ENCODE measurements at places on chromosomes 1 and 21.

DNA sequence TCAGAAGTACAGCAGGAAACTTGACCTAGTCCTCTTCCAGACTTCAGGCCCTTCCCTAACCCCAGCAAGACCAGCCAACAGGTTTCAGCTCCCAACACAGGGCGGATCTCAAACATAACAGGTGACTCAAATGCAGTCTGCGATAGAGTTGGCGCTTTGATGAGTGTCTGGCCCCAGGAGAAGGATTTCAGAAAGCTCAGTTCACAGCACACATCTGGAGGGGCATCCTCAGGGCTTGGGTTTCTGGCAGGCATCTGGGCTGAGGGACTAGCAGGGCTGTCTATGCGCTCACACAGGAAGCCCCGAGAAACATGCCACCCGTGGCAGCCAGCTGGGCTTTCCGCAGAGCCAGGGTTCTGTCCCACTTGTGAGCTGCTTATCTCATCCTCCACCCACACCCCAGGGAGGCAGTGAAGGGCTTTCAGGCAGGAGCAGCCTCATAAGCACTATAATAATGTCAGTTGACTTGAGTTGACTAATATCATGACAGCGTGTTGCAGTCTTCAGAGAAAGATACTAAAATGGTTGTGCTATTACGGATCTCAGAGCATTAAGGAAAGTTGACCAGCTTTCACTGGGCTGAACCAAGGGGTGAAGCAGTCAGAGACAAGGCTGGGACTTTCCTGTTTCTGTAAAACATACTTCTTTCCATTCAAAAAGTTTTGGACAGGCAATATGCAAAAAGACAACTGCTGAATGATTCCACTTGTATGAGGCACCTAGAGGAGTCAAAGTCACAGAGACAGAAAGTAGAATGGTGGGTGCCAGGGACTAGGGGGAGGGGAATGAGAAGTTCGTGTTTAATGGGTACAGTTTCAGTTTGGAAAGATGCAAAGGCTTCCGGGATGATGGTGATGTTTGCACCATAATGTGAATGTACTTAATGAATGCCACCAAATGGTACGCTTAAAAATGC lies 233.0 kb upstream of the IRF2BP2 start:
- DNase-seq = no peak

DNA sequence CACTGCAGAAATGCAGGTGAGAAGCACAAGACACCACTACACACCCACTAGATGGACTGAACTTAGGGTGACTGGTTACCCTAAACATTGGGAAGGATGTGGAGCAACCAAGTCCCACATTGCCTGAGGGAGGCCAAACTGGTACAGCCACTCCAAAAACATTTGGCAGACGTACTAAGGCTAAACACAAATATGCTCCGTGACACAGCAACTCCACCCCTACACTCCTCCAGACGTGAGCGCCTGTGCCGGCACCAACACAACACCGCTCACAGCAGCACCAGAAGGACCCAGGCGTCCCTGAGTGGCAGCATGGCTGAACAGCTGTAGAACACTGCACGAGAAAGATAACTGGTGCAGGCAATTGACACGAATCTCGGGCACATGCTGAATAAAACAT lies 14.7 kb downstream of the PTTG1IP start:
- DNase-seq = no peak

DNA sequence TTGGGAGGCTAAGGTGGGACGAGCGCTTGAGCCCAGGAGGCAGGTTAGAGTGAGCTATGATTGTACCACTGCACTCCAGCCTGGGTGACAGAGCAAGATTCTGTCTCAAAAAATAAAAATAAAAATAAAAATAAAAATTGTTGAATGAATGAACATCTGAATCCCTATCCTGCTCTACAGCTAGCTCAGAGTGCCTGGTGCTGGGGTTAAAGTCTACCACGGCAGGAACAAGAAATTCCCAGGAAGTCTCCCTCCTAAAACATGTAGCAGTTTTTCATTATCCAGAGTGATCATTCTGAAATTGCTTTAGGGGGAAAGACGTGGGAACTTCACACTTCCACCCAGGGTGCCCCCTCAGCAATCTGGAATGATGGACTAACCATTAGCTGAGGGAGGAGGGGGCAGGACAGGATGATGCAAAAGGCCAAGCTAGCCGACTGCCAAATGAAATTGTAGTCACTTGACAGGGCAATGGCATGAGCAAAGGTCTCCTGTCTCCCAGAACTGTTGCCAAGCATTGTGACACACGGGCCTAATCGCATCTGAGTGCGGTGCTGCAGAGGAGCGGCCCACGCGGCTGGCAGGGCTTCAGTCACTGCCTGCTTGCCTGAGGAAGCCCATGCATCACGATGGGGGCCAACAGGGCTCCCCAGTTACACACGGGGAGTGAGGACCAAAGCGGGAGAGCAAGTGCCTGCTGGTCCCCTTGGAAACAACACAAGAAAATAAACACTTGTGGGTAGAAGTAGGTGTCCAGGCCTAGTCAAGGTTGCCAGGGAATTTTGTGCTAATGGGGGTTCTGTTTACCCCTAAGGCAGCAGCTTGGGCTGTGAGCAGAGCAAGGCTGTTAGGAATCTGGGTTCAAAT lies 85.7 kb downstream of the NENF start:
- DNase-seq = peak; percentile 99

GRCh38 chr1:219954052-219954451 lies 25.7 kb upstream of the SLC30A10 start:
- no peak for DNase-seq

- DNase-seq = peak; percentile 71
These were observed 520 bp downstream of the CLIC6 start for GRCh38 chr21:34669149-34669879.

- peak; percentile 82 for DNase-seq
These were observed 12.7 kb downstream of the TFF2 start for GRCh38 chr21:42337830-42338728.

DNA sequence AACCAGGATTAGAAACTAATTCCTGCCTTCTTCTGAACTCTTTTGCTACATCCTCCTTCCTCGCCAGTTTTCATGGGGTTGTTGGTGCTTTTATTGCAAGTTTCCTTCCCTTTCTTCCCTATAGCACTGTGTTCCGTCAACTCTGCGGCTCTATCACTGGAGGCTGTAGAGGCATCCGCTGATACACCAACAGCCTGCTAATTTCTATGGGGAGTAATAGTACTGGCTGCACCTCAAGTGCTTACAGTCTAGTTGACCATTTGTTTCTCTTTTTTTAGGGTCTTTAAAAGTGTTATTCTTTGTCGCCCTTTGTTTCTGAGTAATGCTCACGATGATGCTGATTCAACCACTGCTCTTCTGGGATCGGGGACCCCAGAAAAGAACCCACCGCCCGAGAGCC lies 746 bp downstream of the MIS18A start:
- DNase-seq = no peak

DNA sequence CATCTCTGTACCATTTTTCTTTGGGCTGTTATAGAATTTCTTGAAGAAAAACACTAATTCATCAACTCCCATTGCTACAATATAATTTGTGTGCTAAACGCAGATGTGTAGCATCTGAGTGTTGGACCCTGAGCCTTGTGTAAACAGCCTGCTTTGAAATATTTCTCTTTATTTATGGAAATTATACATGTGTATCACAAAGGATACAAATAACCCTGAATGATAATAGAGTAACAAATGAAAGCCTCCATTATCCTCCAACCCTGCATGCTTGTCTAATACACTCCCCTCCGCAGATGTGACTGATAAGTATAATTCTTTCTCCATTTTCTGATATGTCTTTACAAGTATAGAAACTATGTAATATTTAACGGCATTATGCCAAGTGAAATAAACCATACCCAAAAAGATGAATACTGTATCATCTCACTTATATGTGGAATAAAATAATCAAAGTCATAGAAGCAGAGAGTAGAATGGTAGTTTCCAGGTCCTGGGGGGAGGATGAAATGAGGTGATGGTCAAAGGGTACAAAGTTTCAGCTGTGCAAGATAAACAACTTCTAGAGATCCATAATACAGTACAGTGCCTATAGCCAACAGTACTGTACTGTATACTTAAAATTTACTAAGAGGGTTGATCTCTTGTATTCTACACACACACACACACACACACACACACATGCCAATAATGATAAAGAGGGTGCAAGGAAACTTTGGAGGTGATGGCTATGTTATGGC lies 2.8 kb upstream of the ADAM30 start:
- DNase-seq = no peak

- peak; percentile 43 for DNase-seq
These were observed 7.3 kb upstream of the PMVK start for GRCh38 chr1:154943649-154944400.

DNA sequence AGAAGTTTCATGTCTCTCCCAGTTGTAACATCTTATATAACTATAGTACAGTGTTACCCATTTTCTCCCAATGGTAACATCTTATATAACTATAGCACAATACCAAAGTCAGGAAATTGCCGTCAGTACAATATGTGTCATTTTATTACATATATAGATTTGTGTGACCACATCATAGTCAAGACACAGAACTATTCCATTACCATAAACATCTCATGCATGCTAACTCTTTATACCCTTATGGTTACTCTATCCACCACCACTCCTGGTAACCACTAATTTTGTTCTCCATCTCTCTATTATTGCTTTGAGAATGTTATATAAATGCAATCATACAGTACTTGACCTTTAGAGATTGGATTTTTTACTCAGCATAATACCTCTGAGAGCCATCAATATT lies 120.7 kb downstream of the BACH1 start:
- DNase-seq = no peak

GRCh38 chr1:231318568-231318967 lies 19.1 kb downstream of the EXOC8 start:
- no peak for DNase-seq

- peak; percentile 31 for DNase-seq
These were observed 48.0 kb upstream of the SLC19A1 start for GRCh38 chr21:45590246-45590725.

- DNase-seq = no peak
These were observed 35.2 kb downstream of the PEX14 start for GRCh38 chr1:10509809-10510509.

DNA sequence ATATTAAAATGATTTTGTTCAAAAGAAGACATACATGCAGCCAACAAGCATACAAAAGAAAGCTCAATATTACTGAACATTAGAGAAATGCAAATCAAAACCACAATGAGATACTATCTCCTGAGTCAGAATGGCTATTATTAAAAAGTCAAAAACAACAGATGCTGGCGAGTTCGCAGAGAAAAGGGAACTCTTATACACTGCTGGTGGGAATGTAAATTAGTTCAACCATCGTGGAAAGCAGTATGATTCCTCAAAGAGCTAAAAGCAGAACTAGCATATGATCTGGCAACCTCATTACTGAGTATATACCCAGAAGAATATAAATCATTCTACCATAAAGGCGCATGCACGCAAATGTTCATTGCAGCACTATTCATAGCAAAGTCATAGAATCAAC lies 126.0 kb upstream of the HMCN1 start:
- DNase-seq = no peak

DNA sequence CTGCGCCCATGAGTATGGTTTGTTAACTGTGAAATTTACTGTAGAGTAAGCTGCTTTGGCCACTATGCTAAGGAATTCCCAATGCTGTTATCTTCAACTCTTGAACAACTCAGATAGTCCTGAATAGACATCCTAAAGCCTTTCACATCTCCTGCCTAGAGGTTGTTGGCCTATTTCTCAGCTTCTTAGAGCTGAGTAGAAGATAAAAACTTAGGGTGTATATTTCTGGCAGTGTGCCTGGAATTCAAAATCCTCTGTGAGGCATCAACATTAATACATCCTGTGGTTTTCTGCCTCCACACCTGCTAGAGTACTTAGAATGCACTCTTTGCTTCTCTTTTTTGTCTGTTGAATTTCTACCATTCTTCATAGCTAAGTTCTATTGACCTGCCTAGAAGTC lies 45.8 kb upstream of the RC3H1 start:
- no peak for DNase-seq

GRCh38 chr1:147077936-147078605 lies 94.2 kb downstream of the PRKAB2 start:
- DNase-seq = no peak

DNA sequence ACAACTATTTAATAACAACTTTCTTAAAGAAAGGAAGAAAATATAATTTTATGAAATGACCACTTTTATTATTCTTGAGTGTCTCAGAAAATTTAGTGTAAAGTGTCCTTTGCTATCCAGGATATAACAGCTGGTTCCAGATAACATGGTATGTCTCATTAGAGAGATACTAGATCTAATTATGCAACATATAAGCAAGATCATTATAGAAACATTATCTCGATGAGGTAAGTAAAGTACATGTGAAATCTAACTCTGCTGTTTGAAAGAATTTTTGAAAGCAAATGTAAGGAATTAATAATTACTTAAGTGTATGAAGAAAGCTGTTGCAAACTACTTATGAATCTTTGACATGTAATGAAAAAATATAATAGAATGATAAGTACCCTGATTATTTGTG lies 887.4 kb upstream of the CXADR start:
- DNase-seq = no peak

DNA sequence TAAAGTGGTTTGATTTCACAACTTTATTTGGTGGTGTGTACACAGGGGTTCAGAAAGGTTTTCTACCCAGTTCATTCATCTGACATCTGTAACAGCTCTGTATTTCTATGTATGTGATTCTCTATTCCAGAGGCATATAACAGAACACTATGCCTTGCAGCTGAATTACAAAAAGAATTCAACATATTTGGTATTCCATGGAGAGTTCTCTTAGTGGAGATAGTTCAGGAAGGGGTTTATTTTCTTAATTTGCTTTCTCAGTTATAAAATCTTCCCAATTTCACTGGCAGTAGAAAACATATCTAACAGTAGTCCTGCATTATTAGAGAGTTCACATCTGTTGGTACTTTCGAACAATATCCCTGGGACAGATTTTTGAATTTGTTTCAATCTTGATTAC lies 207.9 kb upstream of the LYPLAL1 start:
- DNase-seq = no peak

DNA sequence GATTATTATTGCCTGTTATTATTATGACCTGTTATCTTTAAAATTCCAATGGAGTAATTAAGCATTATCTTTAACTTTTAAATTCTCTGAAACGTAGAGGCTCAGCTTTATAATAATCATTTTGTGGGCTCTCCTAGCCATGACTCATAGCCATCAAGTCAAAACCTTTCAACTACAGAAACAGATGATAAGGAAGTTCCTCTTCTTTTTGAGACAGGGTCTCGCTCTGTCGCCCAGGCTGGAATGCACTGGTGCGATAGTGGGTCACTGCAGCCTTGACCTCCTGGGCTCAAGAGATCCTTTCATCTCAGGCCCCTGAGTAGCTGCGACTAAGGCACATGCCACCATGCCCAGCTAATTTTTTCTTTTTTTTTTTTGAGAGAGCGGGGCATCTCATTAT lies 43.5 kb downstream of the CHML start:
- no peak for DNase-seq

GRCh38 chr1:43958351-43959255 lies 11.2 kb upstream of the DPH2 start:
- DNase-seq = no peak

GRCh38 chr1:62230718-62231117 lies 36.1 kb downstream of the L1TD1 start:
- no peak for DNase-seq

DNA sequence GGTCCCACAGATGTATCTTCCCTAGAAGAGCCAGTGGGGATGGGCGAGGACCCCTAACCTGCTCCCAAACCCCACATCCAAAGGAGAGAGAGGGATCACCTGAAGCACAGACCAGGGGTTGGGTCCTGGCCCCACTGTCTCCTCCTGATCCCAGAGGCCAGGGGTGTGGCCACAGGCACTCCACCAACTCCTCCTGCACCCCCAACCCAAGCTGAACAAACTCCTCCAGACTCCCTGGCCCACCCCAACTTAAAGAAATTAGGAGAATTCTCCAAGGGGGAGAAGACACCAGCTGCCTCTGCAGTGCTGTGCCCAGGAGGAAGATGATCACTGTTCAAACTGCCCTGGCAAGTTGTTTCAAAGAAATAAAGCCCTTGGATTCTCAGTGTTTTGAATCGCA lies 4.5 kb upstream of the PRAMEF12 start:
- DNase-seq = no peak

- DNase-seq = peak; percentile 19
These were observed 3.8 kb upstream of the RGSL1 start for GRCh38 chr1:182446033-182446669.

Measured in large intestine (tissue), 12 donors.